ENCODE measurements at places on chromosomes 7 and 10.

DNA sequence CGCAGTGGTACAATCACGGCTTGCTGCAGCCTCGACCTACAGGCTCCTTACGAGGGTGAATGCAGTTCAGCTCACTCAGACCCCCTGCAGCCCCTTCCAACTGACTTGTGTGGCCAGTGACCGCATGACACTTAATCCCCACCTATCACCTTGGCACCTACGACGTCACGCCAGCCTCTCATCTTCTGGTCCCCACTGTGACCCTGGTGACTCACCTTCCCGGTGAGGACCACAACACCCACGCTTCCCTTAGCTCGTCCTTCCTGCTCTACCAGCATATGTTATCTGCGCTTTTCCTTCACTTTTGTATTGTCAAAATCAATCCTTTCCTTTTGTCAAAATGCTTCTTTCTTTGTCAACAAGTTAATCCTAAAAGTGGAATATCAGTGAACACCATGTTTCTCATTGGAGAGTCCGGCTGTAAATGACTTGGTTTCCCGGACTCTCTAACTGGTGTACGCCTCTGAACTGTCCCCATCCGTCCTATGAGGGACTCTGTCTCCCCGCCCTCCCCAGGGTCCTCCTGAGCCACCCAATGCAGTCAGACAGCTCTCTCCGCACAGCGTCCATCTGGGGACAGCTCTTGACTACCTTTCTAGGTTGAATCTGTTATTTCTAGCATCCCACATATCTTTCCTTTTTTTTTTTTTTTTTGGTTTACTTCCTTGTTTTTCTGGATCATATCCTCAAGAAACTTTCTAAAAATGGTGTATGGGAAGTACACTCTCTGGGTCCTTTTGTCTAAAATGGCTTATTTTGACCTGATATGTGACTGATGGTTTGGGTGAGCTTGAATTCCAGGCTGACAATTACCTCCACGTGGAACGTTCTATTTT, 37.3 kb downstream of the CFAP46 start:
- no peak for DNase-seq

- DNase-seq: no peak
These were observed 58.9 kb upstream of the CC2D2B start for GRCh38 chr10:95848841-95849240.

- DNase-seq: no peak
These were observed 46.9 kb upstream of the GJD4 start for GRCh38 chr10:35558276-35558675.

- DNase-seq: no peak
These were observed 30.3 kb downstream of the TRIM8 start for GRCh38 chr10:102674566-102674965.

DNA sequence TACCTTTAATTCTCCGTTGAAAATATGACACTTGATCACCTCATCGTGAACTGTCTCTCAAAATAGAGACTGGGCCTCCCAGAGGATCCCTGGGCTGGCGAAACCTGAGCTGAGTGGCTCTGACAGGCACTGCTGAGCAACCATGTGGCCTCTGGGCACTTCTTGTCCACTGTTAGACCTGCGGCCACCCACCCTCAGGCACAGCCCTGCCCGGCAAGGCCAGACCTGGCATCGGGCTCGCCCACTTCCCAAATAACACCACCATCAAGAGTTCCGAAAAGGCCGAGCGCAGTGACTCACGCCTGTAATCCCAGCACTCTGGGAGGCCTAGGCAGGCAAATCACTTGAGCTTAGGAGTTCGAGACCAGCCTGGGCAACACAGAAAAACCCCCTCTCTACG, 82.5 kb downstream of the COBL start:
- DNase-seq: no peak

- no peak for DNase-seq
These were observed 55.0 kb downstream of the CTTNBP2 start for GRCh38 chr7:117818232-117818631.

DNA sequence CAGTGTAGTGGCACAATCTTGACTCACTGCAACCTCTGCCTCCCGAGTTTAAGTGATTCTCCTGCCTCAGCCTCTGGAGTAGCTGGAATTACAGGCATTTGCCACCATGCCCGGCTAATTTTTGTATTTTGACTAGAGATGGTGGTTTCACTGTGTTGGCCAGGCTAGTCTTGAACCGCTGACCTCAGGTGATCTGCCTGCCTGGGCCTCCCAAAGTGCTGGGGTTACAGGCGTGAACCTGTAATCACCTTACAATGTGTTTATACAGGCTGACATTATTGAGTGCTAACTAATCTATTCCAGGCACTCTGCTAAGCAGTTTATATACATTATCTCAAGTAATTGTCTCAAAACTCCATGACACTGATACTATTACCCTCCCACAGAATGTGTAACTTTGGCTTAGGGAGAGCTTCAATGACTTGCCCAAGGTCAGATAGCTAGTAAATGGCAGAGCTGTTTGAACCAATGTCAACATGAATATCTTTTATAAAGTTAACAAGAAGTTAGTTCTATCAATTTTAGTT, 36.8 kb downstream of the KIFBP start:
- DNase-seq: no peak

DNA sequence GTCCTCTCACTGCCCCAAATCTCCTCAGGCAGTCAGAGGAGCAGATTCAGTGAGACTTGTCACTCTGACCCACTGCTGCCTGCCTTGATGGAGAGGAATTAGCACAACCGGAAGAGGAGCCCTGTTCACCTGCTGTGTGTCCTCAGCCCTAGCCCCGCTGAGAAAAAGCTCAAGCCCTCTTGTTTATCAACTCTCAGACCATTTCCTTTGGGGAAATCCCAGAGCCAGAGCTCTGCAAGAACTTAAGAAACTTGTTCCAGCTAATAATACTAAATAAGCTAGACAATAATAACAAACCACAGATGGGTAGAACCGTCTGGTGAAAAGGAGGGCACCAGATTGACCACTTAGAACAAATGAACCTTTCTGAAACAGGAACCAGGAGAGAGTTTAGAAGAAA, 37.7 kb upstream of the ITGB1 start:
- DNase-seq: no peak

Measured in HS-5 (cell line).